ENCODE measurements at places on chromosomes 2 and 18.

DNA sequence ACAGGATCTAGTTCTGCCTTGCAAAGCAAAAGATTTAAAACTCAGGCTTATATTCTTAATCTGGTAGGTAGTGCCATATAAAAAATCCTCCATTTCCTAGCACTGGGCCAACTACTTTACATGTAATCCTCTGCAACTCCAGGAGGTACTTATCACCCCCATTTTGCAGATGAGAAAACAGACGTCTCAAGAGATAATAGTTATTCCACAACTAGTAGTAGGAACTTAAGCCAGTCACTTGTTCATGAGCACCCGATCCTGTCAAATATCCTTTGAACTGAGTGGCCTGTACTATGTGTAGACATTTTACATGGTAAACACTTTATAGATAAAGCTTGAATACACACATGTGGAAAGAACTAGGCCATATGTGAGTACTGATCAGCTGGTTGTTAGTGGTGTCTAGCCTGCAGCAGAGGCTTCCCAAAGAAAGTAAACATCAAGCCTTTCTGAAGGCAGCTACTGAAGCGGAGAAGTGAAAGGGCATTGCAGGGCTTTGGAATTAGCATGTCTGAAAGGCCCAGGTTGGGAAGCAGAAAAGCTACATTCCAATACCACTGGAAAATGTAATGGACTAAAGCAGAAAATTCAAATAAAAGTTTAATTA is 48.0 kb downstream of the NAB1 start:
- no peak for DNase-seq

- DNase-seq: no peak
Observed at GRCh38 chr2:96552315-96553175, 16.0 kb downstream of the ARID5A start.

DNA sequence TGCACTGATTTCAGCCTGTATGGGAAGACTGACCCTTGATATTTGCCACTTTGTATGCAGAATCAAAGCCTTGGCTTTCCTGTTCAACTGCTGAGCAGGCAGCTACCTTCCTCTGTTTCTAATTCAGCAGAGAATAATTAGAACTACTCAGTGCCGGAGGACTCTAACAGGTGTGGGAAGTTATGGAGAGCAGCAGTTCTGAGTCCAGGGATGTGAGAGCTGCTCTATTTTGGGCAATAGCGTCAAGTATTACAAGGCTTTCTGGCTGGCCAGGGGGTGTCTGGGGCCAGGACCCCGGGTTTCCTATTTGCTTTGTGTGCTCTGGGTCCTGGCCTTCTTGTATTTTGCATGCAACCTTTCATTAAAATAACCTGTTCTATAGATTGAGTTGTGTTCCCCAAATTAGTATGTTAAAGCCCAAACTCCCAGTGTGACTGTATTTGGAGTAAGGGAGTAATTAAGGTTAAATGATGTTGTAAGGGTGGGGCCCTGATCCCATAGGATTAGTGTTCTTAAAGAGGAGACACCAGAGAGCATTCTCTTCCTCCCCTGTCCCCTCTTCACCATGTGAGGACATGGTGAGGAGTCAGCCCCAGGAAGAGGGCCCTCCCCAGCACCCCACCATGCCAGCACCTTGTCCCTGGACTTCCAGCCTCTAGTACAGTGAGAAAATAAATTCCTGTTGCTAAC is 5.6 kb upstream of the NTSR2 start:
- no peak for DNase-seq

GRCh38 chr2:204498291-204498690 is 47.0 kb upstream of the PARD3B start:
- DNase-seq: no peak

- no peak for DNase-seq
Observed at GRCh38 chr2:98617149-98617548, 8.8 kb downstream of the UNC50 start.

DNA sequence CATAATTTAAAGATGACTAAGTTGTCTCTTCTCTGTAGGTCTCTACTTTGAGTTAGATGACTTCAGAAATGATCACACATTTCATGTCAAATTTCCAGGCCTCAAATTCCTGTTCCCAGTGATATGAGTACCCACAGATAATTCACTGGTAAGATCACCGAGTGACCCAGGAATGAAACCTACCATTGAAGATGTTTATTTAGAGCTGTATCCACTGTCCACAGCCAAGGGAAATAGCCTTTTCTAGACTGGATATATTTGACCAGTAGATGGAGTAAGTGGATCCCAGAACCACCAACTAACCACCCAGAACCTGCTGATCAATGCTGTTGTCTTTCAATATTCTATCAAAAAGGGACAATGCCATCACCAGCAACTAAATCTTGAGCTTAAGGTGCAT is 238.8 kb downstream of the SLC8A1 start:
- no peak for DNase-seq

- DNase-seq: no peak
Observed at GRCh38 chr2:207891086-207891844, 121.6 kb upstream of the FZD5 start.

DNA sequence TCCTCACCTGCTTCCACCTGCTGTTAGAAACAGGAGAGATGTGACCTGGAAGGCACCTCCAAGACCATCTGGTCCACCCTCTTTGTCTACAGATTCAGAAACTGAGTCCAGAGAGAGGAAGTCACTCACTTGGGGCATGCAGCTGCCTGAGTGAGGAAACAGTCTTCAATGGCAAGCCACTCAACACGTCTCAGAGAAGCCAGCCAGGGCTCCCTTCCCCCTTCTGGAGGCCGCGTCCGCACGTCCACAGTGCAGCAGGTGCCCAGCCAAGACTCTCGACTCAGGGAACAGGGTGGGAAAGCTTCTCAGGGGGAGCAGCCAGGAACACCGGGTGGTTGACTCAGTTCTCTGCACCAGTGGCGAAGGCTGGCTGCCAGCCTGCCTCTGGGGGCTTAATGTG is 201.7 kb downstream of the BCL11A start:
- no peak for DNase-seq

DNA sequence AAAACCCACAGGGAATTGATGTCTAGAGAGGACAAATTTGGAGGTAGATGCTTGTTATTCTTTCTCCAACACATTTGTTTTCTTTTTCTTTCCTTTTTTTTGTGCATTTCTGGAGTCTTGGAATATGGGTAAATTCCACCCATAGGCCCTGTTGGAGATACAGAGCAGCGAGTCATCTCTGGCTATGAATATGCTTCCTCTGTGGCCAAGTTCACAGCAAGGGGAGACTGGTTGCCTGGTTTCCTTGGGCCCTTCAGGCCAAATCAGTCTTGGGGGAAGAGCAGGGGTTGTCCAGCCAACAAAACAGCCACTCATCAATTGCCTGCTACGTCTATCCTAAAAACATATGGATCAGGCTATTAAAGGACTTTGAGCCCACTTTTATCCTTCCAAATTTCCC is 27.5 kb downstream of the SP100 start:
- no peak for DNase-seq

DNA sequence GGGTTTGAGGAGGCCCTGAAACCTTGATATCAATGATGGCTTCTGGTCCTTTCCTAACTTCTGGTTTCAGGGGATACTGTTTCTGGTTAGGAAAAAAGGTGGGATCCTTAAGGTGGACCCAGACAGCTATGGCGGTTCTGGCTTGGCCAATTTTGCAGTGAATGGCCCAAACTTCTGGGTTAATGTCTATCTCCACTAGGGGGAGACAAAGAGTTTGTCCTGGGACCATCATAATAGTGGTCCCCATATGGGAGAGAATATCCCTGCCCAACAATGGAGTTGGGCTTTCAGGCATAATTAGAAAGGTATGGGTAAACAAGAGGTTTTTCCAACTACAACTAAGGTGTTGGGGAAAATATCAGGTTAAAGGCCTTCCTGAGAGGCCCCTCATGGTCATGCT is 273.5 kb downstream of the CALCRL start:
- no peak for DNase-seq

DNA sequence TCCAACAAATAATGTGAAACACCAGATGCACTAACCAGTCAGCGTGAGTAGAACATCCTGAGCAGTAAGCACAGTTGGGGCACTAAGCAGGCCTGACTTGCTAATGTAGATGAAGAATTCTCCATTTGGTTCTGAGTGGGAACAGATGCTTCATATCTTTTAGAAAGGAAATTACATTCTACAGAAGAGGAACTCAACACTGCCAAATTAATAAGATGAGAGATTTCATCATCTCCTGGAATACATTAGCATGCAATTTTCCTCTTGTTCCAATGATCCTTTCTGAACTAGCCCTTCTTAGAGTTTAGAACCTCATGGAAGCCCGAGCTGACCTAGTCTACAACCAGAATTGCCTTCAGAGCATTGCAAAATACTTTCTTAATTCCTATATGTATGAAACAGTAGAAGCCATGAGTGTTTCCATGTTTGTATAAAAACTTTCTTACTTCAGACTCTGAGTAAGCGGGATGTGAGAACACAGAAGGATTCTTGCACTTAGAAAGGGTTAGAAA is 34.8 kb downstream of the COL5A2 start:
- DNase-seq: no peak

DNA sequence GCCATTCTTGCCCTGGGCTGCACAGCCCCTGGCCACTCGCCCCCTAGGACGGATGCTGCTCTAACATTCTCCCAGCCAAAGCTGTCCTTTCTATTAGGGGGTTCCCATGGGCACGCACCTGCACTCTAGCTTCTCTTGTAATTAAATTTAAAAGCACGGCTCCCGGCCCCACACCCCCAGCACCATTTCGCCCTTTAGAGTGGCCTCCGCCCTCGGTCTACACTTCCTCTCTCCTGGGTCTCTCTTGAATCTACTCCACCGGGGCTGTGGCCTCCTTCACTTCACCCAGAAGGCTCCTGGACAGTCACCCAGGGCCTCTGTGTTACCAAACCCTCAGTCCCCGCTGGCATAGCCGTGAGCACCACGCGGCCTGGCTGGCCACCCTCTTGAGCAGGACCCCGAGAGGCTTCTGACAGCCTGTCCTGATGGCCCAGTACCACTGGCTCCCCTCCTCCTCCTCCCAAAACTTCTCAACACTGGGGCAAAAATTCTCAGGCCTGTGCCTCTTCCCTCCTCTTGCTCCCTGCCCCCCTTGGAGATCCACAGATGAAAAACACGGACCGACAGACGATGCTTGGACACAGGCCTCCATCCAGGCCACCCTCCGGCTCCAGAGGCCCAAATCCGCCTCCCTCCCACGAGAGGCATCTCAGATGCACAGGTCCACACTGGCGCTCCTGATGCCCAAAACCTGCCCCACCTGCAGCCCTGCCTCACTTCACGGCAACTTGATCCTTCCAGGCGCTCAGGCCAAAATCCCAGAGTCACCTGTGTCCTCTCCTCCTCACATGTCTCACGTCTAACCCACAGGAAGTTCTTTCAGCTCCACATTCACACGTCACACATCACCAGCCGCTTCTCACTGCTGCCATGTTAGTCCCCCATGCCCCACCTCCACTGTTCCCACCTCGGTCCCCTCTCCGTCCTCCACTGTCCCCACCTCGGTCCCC is 6.9 kb upstream of the RAB17 start:
- no peak for DNase-seq

DNA sequence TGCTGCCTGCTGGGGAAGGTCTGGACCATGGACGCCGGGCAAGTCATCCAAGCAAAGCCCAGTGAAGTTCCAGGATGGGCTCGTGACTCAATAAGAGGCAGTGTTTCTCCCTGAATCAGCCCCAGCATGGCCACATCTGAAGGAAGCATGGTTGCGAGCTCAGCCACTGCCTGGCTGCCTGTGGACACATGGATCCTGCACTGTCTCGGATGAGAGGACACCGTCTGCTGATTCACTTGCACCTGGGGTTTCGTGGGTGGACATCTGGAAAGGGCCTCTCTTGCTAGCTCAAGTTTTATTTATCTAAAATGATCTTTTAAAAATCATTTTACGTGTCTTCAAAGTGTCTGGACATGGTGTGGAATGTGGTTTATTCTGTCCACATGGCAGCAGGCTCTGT is 224.8 kb upstream of the FN1 start:
- DNase-seq: no peak

Data from stimulated activated CD4-positive, alpha-beta T cell treated with anti-CD3 and anti-CD28 coated beads, Interleukin-15, amount 100 ng/mL, for 24 hours (primary cell).